ENCODE measurements at places on chromosomes 5 and 9.

GRCh38 chr5:78511121-78511906 is 137.3 kb downstream of the LHFPL2 start:
- no peak for DNase-seq

DNA sequence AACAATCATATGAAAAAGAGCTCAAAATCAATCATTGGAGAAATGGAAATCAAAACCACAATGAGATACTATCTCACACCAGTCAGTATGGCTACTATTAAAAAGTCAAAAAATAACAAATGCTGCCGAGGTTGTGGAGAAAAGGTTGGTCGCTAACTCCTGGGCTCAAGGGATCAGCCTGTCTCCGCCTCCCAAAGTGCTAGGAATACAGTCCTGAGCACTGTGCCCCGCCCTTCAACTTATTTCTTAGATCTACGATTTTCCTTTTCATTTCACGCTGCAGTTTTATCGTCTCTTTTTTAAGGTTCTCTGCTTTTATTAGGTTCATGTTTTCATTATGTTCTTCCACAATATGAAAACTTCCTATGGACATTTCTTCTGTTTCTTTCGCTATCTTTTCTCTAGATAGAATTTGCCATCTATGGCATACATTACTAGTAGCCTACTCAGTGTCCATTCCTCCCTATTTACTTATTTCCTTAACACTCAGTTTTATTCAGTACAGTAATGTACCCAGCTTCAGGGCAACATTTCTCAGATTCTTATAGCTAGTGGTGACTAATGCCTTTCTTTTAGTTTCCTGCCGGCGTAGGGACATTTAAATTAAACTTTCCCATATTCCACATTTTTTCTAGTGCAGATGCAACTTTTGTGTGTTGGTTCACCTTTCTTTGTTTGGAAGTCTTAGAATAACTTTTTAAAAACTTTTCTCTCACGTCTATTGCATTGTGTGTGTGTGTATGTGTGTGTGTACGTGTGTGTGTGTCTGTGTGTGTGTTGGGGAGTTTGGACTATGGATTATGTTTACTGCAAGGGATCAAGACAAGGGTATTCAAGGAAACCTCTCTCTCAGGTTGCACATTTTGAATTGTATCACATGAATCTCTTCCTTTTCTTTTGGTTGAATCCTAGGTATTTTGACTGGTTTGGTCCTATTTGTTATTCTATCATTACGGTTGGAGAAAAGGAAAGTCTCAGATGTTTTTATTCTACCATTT is 21.6 kb upstream of the FBN2 start:
- no peak for DNase-seq

DNA sequence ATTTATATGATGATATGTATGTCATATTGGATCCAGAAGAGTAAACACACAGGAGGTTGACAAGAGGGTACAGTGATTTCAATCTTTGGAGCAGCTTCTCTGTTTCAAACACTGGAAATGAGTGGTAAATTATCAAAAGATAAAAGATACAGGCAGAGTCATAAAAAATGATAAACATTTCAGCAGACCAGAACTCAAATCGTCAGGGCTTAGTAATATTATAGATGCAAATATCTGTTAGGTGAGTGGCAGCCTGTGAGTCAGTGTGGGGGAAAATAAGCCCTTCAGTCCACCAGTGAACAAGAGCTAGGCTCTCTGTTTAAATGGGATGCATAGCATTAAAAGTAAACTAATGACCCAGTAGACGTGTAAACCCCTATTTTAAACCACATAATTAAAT is 1378.1 kb downstream of the EFNA5 start:
- DNase-seq: no peak

GRCh38 chr9:95103871-95104580 is 213.5 kb downstream of the FANCC start:
- no peak for DNase-seq

DNA sequence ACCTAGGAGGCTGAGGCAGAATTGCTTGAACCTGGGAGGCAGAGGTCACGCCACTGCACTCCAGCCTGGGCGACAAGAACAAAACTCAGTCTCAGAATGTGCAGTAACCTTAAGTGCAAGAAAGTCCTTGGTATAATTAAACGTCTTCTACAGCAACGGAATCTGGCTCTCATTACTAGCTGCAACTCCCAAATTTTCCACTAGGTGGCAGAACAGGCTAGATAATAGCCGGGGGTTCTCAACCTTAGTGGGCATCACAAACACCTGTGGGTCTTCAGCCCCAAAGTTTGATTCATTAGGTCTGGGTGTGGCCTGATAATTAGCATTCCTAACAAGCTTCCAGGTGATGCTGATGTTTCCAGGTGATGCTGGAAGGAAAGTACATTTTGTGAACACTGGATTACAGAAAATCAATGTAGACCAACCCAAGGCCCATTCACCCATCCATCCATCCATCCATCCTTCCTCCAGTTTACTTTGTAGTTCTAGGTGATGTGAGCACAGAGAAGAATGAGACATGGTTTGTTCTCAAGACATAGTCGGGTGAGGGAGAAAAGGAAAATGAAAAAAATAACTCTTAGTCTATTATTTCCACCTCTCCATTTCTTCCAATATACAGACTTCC is 37.3 kb downstream of the FBXW2 start:
- DNase-seq: peak; percentile 58

DNA sequence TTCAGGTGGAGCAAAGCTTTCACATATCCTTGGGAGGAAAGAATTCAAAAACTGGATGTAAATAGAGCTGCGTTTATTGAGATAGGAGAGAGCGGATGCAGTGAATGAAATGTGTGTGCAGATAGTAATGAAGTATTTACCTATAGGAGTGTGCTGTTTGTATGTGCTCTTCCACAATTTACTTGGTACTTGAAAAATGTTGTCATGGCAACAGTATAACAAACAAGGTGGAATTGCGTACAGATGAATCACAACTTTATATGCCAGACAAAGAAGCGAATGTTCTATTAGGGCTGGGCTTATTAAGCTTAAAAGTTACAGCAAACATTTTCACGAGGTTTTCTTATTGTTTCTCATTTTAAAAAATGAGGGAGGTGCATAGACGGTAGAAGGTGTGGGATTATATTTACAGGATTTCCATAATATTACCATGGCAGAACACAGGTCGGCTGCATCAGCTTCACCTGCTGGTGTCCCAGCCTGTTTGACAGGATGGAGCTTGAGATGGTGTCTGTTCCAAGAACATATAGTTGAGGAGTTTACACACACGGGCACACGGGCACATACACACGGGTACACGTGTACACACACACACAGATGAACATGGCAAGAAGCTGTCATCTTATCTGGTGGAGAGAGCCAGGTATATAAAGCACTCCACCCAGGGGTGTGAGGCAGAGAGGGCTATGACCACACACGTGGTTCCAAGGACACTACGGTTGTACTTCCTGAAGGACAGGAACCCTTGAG is 155.7 kb downstream of the RMI1 start:
- no peak for DNase-seq

DNA sequence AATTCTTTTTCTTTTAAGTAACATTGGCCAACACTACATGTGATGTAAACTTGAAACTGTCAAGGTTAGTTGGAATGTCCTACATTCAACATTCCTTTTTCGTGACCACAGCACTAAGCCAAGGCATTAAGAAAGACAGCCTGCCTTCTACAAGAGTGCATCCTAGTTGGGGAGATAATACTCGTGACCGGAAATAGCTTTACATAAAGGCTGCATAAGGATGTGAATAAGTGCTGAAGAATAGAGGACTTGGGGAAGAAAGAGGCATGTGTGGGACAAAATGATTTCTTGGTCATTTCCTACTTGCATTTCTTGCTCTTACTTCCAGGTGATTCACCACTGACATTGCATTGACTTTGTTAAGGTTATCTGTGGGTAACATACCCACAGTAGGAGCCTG is 282.0 kb downstream of the DMRT2 start:
- no peak for DNase-seq

DNA sequence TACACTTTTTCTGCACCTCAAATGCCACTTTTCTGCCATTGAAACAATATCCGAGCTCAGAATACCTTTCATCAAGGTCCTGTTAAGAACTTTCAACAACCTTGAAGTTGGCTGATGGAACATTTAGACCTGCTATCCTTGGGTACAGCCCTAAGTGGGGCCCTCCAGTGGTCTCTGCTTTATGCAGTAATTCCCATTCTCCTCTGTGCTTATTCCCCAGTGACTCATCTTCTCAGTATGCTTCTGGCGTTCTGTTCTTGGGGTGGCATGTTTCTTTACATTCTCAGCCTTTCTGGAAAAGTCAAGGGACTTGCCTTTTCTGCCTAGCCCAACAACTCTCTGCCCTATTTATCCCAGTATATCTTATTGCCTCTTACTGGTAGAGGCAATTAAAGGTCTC is 7.1 kb downstream of the ANP32B start:
- peak; percentile 89 for DNase-seq

- peak; percentile 51 for DNase-seq
Observed at GRCh38 chr5:1479581-1480188, 34.4 kb upstream of the SLC6A3 start.

DNA sequence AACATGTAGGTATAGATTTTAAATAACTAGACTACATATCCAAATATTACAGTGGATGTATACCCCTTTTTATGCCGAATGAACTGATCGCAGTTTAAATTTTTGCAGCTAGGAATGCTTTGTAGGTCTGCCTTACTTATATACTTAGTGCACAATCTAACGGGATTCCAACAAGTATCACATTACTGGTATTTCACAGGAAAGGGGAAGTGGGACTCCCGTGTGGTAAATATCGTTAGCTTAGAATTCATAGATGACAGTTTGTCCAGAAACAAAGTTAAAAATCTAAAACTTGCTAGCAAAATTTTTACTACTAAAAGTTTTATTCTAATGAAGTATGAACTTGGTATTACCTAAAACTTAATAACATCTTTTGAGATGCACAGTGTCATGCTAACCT is 193.5 kb upstream of the TLX3 start:
- no peak for DNase-seq

DNA sequence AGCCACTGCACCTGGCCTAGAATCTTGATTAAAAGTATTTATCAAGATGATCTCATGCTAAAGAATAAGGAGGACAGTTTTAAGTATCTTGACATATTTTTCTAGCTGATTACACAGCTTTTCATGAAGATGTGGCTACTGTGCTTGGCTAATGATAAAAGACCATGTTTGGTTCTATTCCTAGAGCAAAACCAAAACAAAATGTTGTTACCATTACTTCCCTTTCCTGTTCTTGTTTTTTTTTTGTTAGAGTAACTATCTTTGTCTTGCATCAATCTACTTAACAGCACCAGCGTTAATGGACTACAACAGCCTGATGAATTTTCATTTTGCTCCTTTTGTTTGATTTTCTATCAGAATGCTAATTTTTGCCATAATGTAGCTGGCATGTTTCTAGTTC is 86.2 kb upstream of the DHFR start:
- no peak for DNase-seq

DNA sequence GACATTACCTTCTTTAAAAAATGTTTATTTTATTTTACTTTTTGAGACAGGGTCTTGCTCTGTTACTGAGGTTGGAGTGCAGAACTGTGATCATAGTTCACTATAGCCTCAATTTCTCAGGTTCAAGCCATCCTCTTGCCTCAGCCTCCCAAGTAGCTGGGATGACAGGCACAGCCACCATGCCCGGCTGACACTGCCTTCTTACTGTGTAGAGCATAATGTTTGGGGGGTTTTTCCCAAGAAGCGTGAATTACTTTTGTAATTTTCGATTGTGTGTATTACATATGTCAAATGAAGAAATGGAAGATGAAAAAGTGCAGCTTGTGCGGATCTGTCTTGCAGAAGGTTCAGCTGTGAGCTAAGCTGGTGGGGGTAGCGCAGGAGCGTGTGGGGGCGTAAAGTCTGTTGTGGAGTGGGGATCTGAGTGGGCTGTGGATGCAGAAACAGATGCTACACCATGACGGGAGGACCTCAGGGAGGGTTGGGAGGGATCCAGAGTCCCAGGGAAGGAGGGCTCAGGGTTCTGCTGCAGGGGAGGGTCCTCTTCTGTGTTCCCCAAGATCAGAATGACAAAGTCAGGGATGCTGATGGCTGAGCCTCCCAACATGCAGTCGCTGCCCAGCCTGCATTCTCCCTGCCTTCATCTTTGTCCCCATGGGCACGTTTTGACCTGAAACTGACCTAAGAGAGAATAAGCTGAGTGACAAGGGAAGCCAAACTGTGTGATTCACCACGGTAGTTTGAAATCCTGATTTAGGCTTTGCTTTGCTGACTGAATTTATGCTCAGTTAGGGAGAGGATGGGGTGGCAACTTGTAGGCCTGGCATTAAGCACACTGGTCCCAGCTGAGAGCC is 6.8 kb upstream of the ANKRD33B start:
- peak; percentile 32 for DNase-seq

GRCh38 chr9:123868002-123868401 is 61.9 kb downstream of the DENND1A start:
- DNase-seq: no peak

- DNase-seq: no peak
Observed at GRCh38 chr5:40309851-40310250, 369.9 kb upstream of the PTGER4 start.

DNA sequence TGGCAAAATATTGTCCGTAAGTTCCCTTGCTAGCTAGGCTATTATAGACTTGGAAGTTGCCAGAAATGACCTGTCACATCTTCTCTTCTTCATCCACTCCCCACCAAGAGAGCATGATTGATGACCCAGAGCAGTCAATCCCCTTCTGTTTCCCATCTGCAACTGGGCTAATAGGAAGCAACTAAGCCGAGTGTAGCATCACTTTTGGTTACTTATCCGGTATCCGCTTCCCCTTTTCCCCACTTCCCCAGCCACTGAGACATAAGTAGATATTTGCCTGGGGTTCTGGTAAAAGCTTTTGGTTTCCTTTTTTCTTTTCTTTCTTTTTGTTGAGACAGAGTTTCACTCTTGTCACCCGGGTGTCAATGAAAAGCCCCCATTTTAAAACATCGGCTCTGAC is 29.4 kb upstream of the LIFR start:
- DNase-seq: no peak

DNA sequence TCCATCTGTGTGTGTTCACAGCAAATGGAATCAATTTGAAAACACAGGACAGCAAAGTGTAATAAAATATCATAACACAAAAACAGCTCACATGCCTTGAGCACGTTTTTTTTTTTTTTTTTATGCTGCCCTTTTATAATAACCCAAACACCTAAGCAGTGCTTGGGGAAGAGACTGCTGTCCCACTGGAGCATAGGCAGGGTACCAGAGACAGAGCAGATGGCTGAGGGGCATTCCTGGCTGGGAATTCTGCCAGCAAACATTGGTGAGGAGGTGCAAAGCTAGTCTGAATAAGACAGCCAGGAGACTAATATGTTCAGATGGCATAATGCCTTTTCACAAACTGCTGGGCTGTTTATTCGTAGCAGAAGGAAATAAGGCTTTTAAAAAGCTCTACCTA is 58.1 kb upstream of the SV2C start:
- DNase-seq: no peak

- DNase-seq: no peak
Observed at GRCh38 chr5:54098267-54098666, 212.1 kb downstream of the ARL15 start.

- no peak for DNase-seq
Observed at GRCh38 chr5:107813559-107813958, 142.8 kb upstream of the EFNA5 start.

GRCh38 chr5:131109540-131110255 is 55.4 kb downstream of the HINT1 start:
- peak; percentile 32 for DNase-seq
